ENCODE measurements at places on chromosomes 2 and 18.

DNA sequence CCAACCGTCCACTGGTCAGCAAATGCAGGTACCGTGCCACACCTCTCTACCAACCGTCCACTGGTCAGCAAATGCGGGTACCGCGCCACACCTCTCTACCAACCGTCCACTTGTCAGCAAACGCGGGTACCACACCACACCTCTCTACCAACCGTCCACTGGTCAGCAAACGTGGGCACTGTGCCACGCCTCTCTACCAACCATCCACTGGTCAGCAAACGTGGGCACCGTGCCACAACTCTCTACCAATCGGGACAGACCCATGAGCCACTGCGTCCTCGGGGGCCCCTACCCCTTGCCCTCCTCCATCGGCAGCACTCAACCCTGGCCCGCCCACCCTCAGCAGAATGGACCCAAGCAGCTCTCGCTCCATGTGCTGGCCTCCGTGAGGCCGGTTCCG, 226.4 kb upstream of the SALL3 start:
- no peak for DNase-seq

DNA sequence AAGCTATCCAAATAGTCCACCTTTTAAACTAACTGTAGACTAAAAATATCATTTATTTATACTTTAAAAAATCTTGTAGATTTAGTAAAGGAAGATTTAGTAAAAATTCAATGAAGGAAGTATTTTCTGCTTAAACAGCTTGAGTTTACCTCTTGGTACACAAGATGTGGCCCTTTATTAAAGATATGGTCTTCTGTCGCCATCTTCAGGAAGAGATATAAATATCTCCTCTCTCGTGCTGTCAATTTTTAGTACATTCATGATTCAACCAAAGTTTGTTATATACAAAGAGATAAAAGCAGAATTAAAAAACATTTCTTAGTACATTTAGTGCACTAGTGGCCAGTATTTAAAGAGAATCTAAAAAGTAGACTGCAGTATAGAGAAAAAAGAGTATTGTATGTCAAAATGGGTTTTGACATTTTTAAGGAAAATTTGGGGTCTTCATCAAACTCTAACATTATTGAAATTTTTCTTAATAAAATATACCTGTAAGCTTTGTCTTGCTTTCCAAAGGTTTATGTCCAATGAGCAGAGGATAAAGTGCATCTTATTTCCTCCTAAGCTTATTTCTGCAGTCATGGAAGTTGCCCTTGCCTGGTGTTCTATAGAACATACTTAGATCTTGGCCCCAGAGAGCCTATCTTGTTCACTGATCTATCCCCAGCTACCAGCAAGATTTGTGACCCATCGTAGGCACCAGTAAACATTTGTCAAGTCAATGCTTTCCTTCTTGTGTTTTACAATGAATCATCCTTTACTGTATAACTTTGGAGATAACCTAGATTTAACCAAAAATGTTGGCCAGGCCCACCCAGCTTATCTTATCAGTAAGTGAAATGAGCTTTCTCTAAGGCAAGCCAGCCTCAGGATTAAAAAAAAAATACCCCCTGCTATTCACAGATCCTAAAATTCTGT, 18.5 kb upstream of the EML6 start:
- no peak for DNase-seq

GRCh38 chr2:40416486-40416885, 35.4 kb downstream of the SLC8A1 start:
- DNase-seq: no peak

DNA sequence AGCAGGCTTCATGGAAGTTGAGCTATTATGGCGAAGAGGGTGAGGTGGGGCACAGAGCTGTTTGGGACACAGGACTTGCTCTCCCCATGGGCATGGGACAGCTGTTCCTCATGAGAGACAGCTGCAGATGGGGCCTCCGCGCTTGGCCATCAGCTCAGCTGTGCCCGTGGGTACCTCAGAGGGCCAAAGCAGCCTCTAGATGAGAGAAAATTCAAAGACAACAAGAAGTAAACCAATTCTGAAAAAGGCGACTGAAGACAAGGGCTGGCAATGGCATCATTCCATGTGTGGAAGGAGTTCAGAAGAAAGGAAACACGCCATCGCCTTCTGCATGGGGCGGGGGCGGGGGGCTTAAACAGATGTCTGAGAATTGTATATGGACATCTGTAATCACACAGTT, 136.2 kb downstream of the BCL2 start:
- DNase-seq: no peak

DNA sequence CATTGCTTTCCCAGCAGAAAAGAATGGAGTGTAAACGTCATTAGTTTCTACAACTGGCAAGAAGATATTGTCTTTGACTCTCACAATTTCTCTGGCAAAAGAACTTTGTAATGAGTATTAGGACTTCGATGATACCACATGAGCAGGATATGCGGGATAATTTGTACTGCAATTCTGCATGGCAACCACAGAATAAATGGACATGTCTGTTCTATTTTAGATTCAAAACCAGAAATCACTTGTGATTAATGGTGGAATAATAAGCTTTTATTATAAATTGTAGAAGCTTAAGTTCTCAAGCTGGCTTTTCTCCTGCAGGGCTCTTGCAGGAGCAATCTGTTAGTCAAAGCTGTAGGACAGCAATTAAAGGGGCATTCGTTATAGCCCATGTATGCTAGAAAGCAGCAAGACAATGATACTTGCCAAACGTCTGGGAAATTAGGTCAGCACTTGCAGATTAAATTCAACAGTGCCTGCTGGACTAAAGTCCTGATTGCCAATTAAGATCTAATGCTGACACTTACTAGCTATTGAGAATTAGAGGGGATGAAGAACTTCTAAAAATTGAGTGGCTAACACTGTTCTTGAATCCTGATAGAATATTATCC, 177.9 kb downstream of the PTH2R start:
- no peak for DNase-seq

GRCh38 chr2:46134531-46135227, 162.5 kb upstream of the EPAS1 start:
- DNase-seq: no peak

- DNase-seq: no peak
Observed at GRCh38 chr2:199405241-199405640, 52.5 kb downstream of the SATB2 start.

GRCh38 chr2:128290356-128290755, 28.3 kb downstream of the HS6ST1 start:
- no peak for DNase-seq

GRCh38 chr2:51490576-51491234, 458.8 kb upstream of the NRXN1 start:
- DNase-seq: no peak

- DNase-seq: no peak
Observed at GRCh38 chr2:181806039-181806392, 85.5 kb upstream of the ITPRID2 start.

DNA sequence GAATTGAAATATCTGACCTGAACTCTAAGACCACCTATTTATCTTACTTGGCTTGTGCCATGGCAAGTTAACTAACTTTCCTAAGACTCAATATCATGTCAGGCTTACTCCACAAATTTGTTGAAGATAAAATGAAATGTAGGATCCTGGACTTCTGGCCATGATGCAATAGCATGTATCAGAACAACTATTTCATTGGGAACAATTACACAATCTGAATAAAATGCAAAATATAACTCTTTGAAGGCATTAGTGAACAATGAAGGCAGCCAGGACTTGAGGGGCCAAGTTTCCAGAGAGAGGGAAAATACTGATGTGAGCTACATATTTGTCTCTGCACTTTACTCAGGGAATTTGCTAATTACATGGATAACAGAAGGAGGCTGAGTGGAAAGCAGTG, 476.5 kb upstream of the ACVR2A start:
- no peak for DNase-seq

DNA sequence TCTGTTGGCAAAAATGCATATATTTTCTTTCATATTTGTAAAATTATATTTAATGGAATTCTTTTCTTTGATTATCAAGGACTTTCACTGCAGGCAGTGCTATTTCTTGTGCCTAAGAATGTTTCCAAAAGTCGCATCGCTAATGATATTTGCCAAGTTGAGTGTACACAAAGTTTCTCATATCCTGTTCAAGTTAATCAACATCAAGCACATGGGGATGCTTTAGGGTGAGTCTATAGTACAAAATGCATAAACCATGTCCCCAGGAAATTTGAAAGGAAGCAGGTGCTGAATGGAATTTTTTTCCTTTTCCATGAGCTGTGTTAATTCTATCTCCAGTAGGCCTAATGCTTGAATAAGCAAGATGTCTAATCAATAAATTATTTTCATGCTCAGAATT, 129.7 kb downstream of the GALNT1 start:
- DNase-seq: no peak

- no peak for DNase-seq
Observed at GRCh38 chr2:18749912-18750526, 160.7 kb upstream of the NT5C1B start.

- no peak for DNase-seq
Observed at GRCh38 chr2:84788498-84788897, 92.4 kb downstream of the TRABD2A start.

DNA sequence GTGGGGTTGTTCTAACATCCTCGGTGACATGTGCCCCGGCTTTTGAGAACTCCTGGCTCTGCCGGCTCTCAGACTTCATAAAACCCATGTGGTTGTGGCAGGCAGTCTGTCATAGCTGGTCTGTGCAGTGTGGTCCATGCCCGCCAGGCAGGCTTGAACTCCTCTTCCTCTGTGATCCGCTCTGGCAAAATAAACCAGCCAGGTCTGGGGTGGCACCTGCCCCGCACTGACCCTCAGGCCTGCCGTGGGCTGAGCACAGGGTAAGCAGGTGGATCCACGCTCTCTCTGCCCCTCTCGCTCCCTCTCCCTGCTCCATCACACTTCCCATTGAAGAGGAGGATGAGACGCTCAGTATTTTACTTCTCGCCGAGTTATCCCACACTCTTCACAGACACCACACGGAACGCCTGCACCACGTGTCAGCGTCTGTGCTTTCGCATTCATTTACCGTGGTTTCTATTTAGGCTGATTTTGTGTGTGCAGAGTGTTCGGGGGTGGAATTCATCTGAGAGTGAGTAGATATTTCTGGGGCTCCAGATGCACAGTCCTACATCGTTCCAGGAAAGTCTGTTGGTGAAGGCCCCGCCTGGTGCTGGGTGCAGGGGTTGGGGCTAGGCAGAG, 56.4 kb downstream of the RTP5 start:
- no peak for DNase-seq

GRCh38 chr2:216636551-216637450, 3.6 kb downstream of the IGFBP2 start:
- no peak for DNase-seq

GRCh38 chr2:128514555-128514955, 195.9 kb upstream of the HS6ST1 start:
- DNase-seq: no peak

DNA sequence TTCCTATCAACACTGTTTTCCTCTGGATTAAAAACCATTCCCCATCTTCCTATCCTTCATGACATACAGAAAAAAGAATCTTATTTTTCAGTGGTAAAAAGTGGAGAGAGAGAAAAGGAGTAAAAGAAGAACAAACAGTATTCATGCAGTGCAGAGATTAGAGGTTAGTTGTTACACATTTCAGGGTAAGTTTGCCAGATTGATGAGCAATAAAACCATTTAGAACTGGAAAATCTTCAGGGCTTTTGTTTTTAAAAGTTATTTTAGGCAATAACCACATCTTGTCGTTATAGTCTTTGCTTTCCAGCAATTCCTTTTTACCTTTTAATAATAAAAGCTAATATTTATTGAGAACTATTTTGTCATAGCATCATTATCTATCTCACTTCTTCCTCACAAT, 104.5 kb downstream of the GPD2 start:
- DNase-seq: no peak

DNA sequence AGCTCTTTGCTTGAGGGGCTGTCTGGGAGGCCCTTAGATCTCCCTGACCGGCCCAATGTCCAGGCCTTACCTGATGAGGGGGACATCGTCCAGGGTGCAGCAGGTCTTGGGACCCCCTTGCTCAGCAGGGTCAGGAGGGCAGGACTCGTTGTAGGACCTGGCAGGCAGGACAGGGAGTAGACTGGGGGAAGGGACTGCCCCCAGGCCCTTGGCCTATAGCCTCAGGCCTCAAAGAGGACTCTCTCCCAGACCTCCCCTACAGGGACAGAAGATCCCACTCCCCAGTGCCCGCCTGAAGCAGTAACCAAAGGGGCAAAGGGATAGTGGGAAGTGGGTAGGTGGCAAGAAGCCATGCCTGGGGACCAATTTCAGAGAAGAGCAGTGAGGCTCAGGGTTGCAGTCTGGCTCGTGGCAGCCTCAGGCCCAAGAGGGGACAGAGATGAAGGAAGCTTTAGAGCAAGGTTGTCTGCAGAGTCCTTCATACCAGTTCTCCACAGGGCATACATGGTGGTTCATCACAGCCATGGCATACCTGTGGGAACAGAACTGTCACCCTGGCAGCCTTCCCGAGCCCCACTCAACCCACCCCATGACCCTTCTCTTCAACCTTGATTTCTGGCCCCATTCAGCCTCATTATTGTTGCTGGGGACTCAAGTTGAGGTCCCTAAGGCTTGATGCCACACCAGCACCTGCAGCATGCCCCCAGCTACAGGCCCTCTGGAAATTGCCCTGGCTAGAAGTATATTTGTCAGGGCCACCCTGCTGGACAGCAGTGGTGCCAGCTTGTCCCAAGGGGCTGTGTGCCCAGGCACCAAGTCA, 1.3 kb downstream of the TMEM150A start:
- no peak for DNase-seq

- no peak for DNase-seq
Observed at GRCh38 chr2:61557381-61557780, 19.2 kb upstream of the XPO1 start.

- no peak for DNase-seq
Observed at GRCh38 chr2:179645047-179645446, 216.4 kb downstream of the ZNF385B start.

Measured in esophagus squamous epithelium (tissue), 5 donors.